ENCODE measurements at places on chromosomes 7 and 10.

- peak; percentile 28 for DNase-seq
- H3K36me3 ChIP-seq, result no peaks in the 10 kb centered on the region
- no peaks in the 10 kb centered on the region for H3K27me3 ChIP-seq
- no peak overlapping the region for H3K4me3 ChIP-seq
Observed at GRCh38 chr7:116876664-116877442, 14.5 kb downstream of the CAPZA2 start.

GRCh38 chr7:146146831-146147486 is 30.4 kb downstream of the CNTNAP2 start:
- no peaks in the 10 kb centered on the region for H3K4me1 ChIP-seq
- no peak for DNase-seq
- no peak overlapping the region for H3K4me3 ChIP-seq
- no peaks in the 10 kb centered on the region for H3K36me3 ChIP-seq

DNA sequence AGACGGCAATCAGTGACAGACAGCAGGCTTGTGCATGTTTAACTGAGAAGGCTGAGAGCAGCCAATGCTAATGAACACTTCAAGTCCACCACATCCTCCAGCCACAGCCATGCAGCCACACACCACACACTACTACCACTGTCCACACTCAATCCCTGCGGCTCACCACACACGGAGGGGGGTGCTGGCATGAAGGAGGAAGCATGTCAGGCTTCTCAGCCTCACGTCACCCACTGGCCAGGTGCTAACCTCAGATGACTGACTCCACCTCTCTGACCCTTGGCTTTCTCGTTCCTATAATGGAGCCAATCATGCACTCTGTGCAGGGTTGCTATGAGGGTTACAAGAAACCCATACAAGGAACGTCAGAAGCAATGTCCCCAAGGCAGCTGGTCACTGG is 165.4 kb upstream of the RNF32 start:
- no peaks in the 10 kb centered on the region for H3K36me3 ChIP-seq
- no peak overlapping the region for H3K27ac ChIP-seq
- H3K27me3 ChIP-seq, result no peaks in the 10 kb centered on the region
- no peak overlapping the region for H3K4me3 ChIP-seq
- no peaks in the 10 kb centered on the region for H3K4me1 ChIP-seq

DNA sequence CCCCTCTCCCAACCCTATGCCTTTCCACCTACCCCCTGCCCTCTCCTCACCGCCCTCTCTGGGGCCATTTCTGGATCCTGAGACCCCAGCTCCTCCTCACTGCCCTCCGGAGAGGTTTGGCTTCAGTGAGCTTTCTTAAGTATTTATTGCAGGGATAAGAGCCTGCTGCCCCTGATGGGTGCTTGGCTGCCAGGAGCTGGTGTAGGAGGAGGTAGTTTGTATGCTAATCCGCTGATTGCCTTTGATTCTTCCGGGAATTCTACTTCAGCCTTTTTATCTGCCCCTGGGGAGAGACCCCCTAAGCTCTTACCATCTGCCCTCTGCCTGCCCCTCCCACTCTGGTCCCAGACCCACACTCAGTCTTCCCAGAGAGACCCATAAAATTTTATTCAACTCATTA is 263.5 kb upstream of the PODXL start:
- H3K36me3 ChIP-seq, result no peaks in the 10 kb centered on the region
- H3K4me3 ChIP-seq, result no peak overlapping the region
- DNase-seq, result no peak
- no peak overlapping the region for H3K27ac ChIP-seq
- H3K4me1 ChIP-seq, result no peaks in the 10 kb centered on the region
- H3K27me3 ChIP-seq, result no peaks in the 10 kb centered on the region

GRCh38 chr10:97582169-97582568 is 2.0 kb upstream of the HOGA1 start:
- peaks cover 4% of the 10 kb centered on the region for H3K4me1 ChIP-seq
- H3K36me3 ChIP-seq, result no peaks in the 10 kb centered on the region
- no peaks in the 10 kb centered on the region for H3K27me3 ChIP-seq
- H3K4me3 ChIP-seq, result no peak overlapping the region

DNA sequence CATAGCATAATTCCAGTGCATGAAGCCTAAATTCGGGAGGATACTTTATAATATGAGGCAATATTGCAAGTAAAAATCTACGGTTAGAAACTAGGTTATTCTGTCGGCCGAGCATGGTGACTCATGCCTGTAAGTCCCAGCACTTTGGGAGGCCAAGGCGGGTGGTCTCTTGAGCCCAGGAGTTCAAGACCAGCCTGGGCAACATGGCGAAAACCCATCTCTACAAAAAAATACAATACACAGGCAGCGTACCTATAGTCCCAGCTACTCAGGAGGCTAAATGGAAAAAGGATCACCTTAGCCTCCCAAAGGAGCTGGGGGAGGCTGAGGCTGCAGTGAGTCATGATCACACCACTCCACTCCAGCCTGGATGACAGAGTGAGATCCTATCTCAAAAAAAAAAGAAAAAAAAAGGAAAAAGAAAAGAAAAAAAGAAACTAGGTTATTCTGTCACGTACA is 14.2 kb downstream of the SKAP2 start:
- DNase-seq, result no peak
- H3K27ac ChIP-seq, result no peak overlapping the region
- H3K36me3 ChIP-seq, result no peaks in the 10 kb centered on the region
- no peaks in the 10 kb centered on the region for H3K4me1 ChIP-seq

DNA sequence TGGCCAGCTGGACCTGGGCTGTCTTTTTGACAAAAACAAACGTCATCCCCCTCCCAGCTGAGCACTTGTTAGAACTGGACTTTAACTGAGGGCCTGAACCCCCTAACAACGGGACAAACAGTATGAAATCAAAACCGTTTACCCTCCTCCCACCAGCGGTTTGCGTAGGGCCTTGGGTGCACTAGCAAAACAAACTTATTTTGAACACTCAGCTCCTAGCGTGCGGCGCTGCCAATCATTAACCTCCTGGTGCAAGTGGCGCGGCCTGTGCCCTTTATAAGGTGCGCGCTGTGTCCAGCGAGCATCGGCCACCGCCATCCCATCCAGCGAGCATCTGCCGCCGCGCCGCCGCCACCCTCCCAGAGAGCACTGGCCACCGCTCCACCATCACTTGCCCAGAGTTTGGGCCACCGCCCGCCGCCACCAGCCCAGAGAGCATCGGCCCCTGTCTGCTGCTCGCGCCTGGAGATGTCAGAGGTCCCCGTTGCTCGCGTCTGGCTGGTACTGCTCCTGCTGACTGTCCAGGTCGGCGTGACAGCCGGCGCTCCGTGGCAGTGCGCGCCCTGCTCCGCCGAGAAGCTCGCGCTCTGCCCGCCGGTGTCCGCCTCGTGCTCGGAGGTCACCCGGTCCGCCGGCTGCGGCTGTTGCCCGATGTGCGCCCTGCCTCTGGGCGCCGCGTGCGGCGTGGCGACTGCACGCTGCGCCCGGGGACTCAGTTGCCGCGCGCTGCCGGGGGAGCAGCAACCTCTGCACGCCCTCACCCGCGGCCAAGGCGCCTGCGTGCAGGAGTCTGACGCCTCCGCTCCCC is at the start of gene IGFBP1:
IGFBP1 (plus strand) TSS at position 304 of the 808 bp plus-strand sequence; CDS start at position 469, 165 bp downstream.
- H3K27me3 ChIP-seq, result peaks cover 39% of the 10 kb centered on the region
- H3K27ac ChIP-seq, result no peak within 1 kb of the TSS
- DNase-seq, result peak; percentile 58
- peak within 1 kb of the TSS; percentile 1 for H3K4me3 ChIP-seq
- H3K4me1 ChIP-seq, result peaks cover 17% of the 10 kb centered on the region

DNA sequence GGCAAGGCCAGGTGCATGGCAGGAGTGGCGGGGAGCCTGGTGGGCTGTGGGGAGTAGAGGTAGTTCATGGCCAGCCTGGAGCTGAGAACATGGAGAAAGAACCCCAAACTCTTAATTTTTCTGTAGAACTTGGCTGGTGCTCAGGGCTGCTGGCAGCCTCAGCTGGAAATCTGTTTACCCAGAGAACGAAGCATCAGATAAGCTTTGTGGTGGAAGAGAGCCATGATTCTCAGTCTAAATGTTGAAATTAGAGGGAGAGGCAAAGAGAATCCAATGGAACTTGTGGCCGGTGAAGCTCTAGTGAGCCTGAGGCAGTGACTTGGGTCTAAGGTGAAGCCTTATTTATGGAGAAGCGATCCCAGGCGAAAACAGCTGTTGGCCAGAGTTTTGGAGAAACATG is 126.4 kb downstream of the CCDC3 start:
- no peaks in the 10 kb centered on the region for H3K4me1 ChIP-seq
- H3K4me3 ChIP-seq, result no peak overlapping the region
- no peaks in the 10 kb centered on the region for H3K36me3 ChIP-seq
- peak; percentile 22 for DNase-seq

- no peaks in the 10 kb centered on the region for H3K4me1 ChIP-seq
- H3K27ac ChIP-seq, result no peak overlapping the region
- H3K27me3 ChIP-seq, result peaks cover 16% of the 10 kb centered on the region
- DNase-seq, result peak; percentile 29
- no peak overlapping the region for H3K4me3 ChIP-seq
Observed at GRCh38 chr10:23338155-23338828, 6.3 kb downstream of the C10orf67 start.

DNA sequence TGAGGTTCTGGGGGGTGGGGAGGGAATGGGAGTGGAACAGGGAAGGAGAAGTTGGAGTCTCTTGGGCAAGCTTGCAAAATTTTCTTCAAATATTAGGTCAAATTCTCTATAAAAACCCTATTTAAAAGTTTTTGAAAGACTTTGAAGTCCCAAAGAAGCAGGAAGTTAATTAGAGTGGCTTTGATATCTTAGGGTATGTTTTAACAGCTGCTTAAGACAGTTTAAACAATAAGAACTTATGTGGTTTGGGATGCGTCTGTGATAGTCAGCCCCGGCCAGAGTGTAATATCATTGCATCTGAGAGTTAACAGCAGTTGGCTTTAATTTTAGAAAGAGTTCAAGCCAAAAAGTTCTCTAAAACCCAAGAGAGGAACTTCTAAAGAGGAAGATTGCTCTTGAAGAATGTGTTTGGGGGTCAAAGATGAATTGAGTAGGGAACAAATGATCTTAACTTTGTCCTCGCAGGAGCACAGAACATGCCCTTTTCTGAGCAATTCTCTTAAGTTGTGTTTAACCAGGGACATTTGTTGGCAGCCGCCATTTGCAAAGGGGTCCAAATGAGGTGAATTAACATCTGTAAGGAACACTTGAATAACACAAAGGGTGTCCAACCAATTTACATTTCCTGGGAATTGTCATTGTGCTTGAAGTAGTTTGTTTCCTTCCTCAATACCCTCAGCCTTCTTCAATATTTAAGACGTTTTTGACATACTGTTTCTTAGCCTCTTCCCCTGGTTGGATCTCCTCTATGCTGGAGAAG is 182.4 kb downstream of the PTEN start:
- peaks cover 21% of the 10 kb centered on the region for H3K4me1 ChIP-seq
- no peak for DNase-seq
- no peaks in the 10 kb centered on the region for H3K27me3 ChIP-seq
- H3K27ac ChIP-seq, result no peak overlapping the region
- H3K36me3 ChIP-seq, result no peaks in the 10 kb centered on the region

- peaks cover 3% of the 10 kb centered on the region for H3K27me3 ChIP-seq
- no peak for DNase-seq
- no peaks in the 10 kb centered on the region for H3K36me3 ChIP-seq
- H3K4me1 ChIP-seq, result no peaks in the 10 kb centered on the region
- H3K27ac ChIP-seq, result no peak overlapping the region
- no peak overlapping the region for H3K4me3 ChIP-seq
Observed at GRCh38 chr7:128100225-128100948, 69.2 kb upstream of the LRRC4 start.

DNA sequence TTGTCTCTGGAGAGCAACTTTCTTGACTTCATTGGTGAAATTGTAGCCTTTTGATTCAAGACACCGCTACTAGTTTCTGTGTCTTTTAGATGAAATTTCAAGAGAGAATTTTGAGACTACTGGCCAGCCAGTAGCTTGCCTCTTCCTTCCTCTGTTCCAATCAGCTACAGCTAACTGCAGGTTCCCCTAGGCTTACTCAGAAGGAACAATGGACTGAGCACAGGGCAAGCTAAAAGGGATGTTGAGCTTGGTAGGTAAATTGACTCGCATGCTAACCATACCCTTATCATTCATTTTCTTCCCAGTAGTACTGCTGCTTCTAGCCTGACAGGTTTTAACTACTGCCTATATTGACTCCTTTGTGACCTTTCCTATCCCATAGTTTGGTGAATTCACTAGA is 81.1 kb downstream of the RUNDC3B start:
- no peaks in the 10 kb centered on the region for H3K36me3 ChIP-seq
- no peak for DNase-seq
- no peak overlapping the region for H3K27ac ChIP-seq

DNA sequence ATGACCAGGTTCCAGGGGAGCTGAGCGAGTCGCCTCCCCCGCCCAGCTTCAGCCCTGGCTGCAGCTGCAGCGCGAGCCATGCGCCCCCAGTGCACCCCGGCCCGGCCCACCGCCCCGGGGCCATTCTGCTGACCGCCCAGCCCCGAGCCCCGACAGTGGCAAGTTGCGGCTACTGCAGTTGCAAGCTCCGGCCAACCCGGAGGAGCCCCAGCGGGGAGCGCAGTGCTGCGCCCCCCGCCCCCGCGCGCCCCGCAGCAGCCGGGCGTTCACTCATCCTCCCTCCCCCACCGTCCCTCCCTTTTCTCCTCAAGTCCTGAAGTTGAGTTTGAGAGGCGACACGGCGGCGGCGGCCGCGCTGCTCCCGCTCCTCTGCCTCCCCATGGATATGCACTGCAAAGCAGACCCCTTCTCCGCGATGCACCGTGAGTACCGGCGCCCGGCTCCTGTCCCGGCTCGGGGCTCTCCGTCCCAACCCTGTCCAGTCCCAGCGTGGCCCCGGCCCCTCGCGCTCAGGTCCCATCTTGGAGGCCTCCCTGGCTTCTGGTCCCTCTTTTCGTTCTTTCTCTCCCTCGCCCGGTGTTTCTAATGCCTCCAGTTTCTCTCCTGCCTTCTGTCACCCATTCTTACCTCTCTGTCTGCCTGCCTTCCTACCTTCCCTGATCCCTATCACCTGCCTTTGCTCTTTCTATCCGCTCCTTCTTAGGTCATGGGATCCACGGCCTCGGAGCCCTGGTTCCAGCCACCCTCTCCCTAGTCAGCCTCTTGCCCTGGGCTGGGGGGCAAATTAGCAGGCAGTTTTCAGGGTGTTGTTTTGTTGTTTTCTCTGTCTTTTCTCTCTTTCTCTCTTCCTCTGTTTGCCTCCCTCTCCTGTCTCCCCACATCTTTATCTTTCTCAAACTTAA is 751 bp downstream of the PAX2 start:
- no peak overlapping the region for H3K27ac ChIP-seq
- H3K36me3 ChIP-seq, result no peaks in the 10 kb centered on the region
- H3K4me3 ChIP-seq, result no peak overlapping the region
- no peak for DNase-seq

DNA sequence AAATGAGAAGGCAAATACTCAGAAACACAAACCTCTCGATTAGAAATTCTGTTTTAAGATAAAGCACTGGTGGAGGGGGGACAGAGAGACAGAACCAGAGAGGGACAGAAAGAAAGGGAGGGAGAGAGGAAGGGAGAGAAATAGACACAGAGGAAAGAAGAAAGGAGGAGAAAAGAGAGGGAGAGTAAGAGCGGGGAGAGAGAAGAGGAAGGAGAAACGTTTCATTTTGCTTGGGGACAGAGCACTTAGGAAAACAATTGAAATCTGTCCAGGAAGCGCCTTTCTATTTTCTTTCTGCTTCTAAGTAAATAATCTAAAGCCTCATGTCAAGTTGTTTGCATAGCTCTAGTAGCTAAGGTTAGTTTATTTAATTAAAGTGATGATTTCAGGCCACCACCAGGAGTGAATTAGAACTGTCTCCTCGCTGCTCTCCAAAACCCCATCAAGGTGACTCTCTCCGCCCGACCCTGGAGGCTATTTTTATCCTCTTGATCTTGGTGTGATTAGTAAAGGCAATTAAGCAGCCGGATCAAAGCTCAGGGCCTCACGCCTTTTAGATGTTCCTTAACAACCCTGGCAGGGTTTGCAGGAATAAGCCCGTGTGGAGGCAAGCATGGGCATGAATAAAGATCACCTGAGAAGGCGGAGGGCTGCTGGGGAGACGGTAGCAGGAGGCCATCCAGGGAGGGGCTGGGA is 73.4 kb upstream of the INSIG1 start:
- H3K27ac ChIP-seq, result no peak overlapping the region
- DNase-seq, result no peak
- peaks cover 16% of the 10 kb centered on the region for H3K4me1 ChIP-seq
- H3K27me3 ChIP-seq, result no peaks in the 10 kb centered on the region
- H3K4me3 ChIP-seq, result no peak overlapping the region
- no peaks in the 10 kb centered on the region for H3K36me3 ChIP-seq
